Astrocyte (in vitro differentiated cells and primary cell): ENCODE measurements at places on chromosomes 3 and 15.
A peak's percentile ranks its signal among the peaks of the same experiment; 100 is the strongest.

DNA sequence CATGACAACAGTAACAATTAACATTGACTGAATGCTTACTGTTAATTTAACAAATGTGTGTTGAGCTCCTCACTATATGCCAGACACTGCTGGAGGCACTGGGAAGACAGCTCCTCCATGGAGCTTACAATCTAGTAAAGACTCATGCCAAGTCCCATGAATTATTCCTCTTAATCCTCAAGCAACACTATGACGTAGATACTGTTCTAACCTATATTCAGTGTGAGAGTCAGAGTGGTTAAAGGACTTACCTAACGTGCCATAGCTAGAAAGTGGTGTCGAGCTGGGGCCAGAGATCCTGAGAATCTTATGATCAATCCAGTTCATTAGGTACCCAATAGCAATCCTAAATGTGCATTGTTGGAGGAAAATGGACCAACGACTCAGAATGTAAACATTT is 43.6 kb downstream of the MYO1E start:
- no peak for DNase-seq

GRCh38 chr3:61686228-61686648 is 124.9 kb downstream of the PTPRG start:
- DNase-seq = no peak

DNA sequence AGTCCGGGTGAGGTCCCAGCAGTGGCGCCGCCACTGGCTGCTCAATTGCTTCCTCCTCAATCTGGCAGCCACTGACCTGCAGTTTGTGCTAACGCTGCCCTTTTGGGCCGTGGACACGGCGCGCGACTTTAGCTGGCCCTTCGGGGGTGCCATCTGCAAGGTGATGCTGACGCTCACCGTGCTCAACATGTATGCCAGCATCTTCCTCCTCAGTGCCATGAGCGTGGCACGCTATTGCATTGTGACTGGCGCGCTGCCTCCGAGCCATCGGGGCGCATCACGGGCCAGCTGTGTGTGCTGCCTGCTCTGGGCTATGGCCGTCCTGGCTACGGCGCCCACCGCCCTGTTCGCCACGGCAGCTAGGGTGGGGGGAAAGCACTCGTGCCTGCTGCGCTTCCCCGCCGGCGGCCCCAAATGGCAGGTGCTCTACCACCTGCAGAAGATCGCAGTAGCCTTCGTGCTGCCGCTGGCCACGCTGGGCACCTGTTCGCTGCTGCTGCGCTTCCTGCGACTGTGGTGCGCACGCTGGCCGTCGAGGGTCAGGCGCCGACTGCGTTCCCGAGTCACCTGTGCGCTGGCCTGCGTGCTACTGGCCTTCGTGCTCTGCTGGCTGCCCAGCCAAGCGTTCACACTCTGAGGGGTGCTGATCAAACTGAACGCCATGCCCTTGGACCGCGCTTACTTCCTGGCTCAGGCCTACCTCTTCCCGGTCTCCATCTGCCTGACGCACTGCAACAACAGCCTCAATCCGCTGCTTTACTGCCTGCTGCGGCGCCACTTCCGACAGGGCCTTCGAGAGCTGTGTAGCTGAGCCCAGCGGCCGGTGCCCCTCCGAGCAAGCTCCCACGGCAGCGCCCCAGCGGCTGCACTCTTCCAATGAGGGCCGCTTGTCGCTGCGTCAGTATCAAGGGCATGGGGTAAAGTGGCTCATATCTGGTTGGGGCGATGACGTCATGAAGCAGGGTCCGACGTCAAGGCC is 20.3 kb upstream of the ADAMTS7 start:
- DNase-seq = no peak

GRCh38 chr15:45037936-45038335 is 14.9 kb downstream of the SORD start:
- DNase-seq = no peak

DNA sequence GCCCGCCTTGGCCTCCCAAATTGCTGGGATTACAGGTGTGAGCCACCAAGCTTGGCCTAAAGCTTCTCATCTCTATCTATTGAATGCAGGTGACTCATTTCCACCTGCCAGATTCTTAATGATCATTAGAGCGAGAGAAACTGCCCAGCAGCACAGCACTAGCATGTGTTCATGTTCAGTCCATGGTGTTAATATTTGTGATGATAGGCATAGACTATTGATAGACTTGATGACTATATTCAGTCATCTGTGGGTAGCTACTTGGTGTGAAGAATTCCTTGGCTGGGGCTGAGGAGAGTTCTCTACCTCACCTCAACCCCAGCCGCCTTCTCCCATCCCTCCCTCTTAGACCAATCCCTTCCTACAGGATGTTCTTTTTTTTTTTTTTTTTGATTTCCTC is 60.0 kb downstream of the ST6GAL1 start:
- peak; percentile 12 for DNase-seq

DNA sequence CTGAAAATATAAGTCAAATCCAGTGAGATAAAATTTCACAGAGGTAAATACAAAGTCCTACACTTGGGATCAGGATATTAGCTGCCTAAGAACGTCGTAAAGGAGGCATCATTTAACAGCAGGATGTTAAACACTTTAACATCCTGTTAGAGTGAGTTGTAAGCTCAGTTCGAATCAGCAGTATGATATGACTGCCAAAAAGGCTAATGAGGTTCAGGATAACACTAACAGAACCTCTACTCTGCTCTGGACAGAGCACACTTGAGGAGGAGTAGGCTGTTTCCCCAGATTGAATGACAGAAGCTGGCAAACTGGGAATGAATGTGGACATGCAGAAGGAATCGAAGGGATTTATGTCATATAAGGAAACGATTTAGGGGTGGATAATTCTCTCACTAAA is 227.1 kb upstream of the CD96 start:
- peak; percentile 9 for DNase-seq

- no peak for DNase-seq
Measured at GRCh38 chr3:108883373-108883772, 60.8 kb downstream of the TRAT1 start.

GRCh38 chr3:37125195-37126073 is 48.9 kb downstream of the LRRFIP2 start:
- no peak for DNase-seq

DNA sequence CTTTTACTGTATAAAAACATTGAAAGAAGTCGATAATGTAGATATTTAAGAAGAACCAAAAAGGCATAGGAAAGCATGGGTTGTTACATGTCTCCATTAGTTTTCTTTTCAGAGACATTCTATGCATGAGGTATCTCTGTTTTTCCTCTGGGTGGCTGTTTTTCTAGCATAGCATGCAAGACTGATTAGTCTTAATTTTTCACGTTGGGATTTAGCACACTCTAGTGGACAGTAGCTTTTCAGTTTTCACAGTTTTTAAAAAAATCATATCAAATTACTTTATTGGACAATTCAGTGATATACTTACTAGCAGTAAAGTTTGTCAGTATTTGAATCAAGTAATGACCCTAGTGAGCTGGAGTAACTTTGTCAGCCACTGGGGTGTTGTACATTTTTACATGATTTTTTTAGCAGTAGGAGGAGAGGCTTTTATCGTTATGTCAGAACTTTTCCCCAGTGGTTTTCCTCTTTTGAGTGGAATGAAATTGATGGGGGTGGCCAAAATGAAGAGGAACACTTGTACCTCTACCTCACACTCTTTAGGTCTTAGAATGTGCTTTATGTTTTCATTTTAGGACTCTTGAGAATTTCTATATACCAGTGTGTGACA is 57.2 kb downstream of the SEC22A start:
- peak; percentile 20 for DNase-seq

GRCh38 chr3:175716446-175716845 is 857.3 kb downstream of the NAALADL2 start:
- DNase-seq = peak; percentile 12

DNA sequence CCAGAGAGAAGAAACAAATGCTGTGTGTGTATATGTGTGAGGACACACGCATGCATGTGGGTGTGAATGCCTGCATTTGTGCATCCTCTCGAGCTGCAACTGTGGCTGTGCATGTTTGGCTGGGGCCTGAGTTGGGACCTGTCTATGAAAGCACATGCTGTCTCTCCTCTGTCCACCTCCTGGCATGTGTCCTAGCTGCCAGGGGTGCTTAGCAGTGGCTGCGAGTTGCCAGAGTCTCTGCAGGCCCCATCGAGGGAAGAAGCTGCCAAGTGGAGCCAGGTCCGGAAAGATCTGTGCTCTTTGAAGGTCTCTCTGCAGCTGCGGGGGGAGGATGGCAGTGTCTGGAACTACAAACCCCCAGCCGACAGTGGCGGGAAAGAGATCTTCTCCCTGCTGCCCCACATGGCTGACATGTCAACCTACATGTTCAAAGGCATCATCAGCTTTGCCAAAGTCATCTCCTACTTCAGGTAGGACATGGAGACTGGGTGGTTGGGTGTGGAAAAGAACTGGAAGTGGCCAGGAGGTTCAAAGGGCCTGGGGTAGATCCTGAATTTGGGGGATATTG is 30.7 kb downstream of the NR1I2 start:
- no peak for DNase-seq

DNA sequence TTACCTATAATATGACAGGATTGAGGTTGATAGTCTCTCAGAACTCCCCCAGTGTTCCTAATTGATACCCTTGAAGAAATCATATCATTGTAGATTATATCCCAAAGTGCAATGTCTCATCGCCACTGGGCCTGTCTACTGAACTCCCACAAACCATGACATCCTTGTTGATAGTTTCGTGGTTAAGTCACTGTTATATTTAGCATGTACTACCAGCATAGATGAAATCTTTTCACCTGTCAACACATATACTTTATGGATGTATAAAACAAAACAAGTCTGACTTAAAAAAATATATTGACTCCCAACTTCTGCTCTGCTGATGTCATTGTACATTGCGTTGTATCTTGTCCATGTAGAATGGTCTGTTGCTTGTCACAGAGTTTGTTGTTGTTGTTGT is 128.1 kb downstream of the IQCH start:
- no peak for DNase-seq

GRCh38 chr3:46283881-46284450 is 41.7 kb downstream of the CCR3 start:
- no peak for DNase-seq

- peak; percentile 76 for DNase-seq
Measured at GRCh38 chr3:111763968-111764367, 95.1 kb upstream of the PHLDB2 start.

- no peak for DNase-seq
Measured at GRCh38 chr3:127471142-127471541, 119.4 kb downstream of the TPRA1 start.

- no peak for DNase-seq
Measured at GRCh38 chr3:105534491-105534890, 167.8 kb downstream of the ALCAM start.

DNA sequence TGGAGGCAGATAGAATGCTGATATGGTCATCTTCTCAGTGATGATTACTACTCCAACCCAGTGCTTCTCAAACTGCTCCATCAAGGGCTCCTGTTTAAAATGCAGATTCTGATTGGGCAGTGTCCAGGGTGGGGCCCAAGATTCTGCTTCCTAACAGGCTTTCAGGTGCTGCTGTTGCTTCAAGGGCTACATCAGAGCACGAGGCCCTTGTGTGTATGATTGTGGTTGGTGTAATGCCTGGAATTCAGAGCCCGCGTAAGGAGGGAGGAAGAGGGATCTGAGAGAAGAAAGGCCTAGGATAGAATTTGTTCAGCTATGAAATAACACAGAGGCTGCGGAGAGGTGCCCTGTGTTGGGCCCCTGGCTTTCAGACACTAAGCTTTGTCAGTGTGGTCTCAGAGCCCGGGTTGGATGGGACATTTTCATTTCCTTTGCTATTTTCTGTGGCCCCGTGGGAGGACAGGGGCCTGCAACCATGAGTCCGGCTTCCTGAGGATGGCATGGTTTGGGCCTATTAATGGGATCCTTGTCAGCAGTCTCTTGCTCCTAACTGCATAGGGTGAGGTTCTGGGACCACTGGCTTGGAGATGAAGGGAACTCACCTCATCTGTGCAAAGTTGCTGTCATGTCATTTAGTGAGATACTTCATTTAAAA is 53.0 kb downstream of the ATP1B3 start:
- no peak for DNase-seq

GRCh38 chr15:90884719-90885431 is 571 bp downstream of the FES start:
- DNase-seq = no peak

DNA sequence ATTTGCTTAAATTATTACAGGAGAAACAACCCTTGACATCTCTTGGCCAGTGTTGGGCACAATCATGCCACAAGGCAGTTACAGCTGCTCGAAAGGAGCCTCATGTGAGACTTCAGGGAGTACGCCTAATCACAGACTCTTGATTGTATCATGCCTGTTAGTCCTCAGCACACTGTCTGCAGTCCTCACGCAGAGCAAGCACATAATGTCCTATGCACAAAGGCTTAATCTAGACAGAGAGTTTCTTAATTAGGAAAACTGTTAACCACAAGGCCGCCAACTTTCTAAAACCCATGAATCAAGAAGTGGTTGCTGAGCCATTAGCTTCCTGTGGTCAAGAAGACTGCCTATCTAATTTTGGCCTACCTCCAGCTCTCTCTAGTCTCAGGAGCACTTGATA is 172.0 kb downstream of the UNC13C start:
- DNase-seq = no peak

DNA sequence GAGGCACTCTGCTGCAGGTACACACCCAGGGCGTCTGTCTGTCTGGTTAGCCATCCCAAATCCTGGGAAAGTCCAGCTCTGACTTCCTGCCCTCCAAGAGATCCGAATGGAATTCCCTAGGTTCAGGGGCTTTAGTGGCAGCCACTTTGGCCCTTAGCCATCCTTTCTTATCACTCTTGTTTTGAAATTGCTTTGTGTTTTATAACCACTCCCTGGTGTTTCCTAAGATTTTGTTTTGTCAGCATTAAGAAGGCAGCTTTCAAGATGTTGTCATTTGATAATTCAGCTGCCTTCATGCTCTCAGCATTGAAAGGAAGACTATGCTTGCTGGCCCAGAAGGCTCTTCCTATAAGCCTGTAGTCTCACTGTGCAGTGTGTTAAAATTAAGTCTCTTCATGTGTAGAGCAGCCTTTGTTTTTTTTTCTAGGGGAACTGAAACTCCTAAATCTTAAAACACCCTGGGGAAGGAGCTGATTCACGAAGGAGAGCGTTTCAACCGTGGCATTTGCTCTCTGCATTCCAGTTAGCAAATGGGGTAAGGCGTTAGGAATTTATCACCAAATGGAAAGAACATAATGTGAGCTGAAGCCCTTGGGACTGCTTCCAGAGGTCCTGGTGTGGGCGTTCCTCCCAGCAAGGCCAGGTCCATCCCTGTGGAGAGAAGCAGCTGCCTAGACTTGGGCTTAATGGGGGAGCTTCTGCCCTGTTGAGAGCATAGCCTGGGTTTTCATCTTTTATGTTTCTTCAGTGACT is 14.2 kb upstream of the CLEC3B start:
- DNase-seq = peak; percentile 90
